Right kidney (tissue), 9 donors: ENCODE measurements at places on chromosomes 3 and 15.

- DNase-seq: no peak
Observed at GRCh38 chr3:197482001-197482400, 73.8 kb downstream of the BDH1 start.

DNA sequence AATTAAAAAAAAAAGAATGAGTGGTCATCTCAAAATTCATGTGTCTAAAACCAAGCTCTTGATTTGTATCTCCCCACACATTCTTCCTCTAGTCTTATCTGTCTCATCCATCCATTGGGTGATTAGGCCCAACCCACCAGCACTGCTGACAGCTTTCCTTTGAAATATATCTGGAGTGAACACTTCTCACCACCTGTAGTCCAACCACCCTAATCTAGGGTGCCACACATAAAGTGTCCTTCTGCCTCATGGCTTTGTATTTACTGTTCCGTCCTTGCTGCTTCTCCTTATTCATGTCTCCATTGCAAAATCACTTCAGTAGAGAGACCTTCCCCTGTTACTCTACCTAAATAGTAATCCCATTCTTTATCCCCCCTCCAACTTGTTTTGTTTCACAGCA, 82.4 kb upstream of the PTX3 start:
- DNase-seq: no peak

- DNase-seq: no peak
Observed at GRCh38 chr15:57061281-57061680, 142.8 kb downstream of the TCF12 start.

GRCh38 chr15:88220443-88221335, 35.9 kb downstream of the NTRK3 start:
- no peak for DNase-seq

GRCh38 chr15:28977377-28978010, 91.7 kb downstream of the APBA2 start:
- DNase-seq: no peak

DNA sequence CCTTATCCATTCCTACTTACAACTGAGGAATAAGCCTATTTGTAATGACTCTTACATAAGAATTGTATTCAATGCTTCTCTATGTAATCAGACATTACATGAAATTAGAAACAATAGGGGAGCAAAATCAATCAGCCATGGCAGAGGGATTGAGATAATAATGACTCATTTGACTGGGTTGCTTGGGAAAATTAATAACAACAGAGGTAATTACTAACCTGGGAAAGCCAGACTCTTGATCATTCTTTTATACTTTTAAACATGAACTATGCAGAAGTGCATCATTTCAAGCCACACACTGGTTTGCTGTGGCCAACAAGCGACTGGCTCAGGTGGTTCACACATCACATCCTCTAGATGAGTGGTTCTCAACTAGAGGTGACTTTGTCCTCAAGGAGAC, 126.3 kb upstream of the CRBN start:
- no peak for DNase-seq

DNA sequence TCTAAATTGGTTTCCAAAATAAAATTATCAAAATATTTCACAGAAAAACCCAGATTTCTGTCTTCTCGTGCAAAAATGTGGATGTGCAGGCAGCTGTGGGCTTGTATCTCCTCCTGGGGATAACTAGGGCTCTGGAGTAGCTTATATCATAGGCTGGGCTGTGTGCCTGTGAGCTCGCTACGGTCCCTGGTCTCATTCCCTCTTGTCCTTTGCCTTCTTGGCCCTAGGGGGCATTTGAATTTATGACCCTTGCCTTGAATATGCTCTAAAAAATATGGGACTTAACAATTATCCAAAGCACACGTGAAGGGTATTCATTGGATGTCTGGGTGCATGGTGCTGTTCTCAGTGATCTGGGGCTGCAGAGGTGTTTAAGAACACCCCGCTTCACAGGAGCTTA, 132.6 kb downstream of the PDZRN3 start:
- no peak for DNase-seq

DNA sequence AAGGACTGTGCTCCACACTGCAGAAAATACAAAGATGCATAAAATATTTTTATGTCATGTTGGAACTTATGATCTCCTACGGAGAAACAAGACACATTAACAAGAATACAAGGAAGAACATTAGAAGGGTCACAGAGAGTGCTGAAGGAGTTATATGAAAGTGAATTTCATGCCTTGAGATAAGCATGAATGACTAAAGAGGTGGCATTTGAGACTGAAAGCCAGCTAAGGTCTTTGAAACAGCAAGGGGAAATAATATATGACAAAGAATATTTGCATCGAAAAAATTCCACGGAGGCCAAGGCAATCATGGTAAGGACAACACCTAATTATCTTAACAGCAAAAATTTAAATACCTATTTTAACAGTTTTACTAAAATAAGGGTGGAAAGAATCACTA, 12.5 kb downstream of the GSK3B start:
- DNase-seq: no peak

GRCh38 chr3:118688396-118688884, 346.2 kb downstream of the IGSF11 start:
- no peak for DNase-seq

GRCh38 chr3:111851511-111851954, 7.5 kb upstream of the PHLDB2 start:
- DNase-seq: no peak

DNA sequence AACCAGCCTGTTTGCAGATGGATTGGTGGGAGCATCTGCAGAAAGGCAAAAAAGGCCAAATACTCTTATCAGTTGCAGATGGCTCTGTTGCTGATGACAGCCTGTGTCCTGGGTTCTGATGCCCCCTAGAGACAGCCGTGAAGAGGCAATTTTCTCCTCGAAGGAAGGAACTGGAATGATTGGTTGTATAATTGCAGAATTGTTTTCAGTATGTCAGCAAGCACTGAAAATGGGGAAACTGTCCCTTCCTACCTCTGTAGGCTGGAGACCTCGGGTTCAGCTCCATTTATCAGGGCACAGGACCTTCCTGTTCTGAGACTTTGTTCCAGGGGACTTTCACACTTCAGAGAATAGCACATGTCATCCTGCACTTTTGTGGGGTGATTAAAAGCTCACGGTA, 103.0 kb downstream of the PGPEP1L start:
- no peak for DNase-seq

- no peak for DNase-seq
Observed at GRCh38 chr15:80773122-80773551, 6.0 kb upstream of the CEMIP start.

DNA sequence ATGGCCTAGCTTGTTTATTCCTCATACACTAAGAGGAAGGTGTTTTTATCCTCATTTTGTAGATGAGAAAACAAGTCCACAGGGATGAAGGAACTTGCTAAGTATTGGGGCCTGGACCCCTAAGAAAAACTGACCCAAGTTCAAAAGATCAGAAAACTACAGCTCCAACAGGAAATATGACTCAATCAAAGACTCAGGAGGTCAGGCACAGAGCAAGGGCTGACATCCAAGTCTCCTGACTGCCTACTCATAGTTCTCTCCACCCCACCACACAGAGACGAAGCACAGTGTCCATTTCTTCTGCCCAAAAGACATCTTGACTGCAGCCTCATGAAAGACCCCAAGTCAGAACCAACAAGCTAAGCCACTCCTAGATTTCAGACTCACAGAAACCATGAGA, 26.9 kb upstream of the TPM1 start:
- DNase-seq: no peak

GRCh38 chr15:79003301-79003700, 58.5 kb upstream of the CTSH start:
- no peak for DNase-seq

- DNase-seq: no peak
Observed at GRCh38 chr3:77381431-77381830, 341.5 kb downstream of the ROBO2 start.

- peak; percentile 28 for DNase-seq
Observed at GRCh38 chr3:28916713-28917499, 364.0 kb upstream of the RBMS3 start.
